ENCODE measurements at places on chromosomes 7 and 10.

GRCh38 chr7:129606803-129607202 lies 4.7 kb upstream of the NRF1 start:
- no peak for DNase-seq

GRCh38 chr10:106711313-106711906 lies 453.1 kb downstream of the SORCS1 start:
- peak; percentile 28 for DNase-seq

- DNase-seq, result peak; percentile 72
Observed at GRCh38 chr7:80412842-80413241, 99.0 kb downstream of the GNAT3 start.

- DNase-seq, result peak; percentile 61
Observed at GRCh38 chr10:5466451-5467206, 32.7 kb downstream of the CALML5 start.

- DNase-seq, result no peak
Observed at GRCh38 chr7:22088827-22089226, 143.1 kb upstream of the CDCA7L start.

Measured in GM23248 (cell line).